SW480 (cell line): ENCODE measurements at places on chromosomes 4 and X.

DNA sequence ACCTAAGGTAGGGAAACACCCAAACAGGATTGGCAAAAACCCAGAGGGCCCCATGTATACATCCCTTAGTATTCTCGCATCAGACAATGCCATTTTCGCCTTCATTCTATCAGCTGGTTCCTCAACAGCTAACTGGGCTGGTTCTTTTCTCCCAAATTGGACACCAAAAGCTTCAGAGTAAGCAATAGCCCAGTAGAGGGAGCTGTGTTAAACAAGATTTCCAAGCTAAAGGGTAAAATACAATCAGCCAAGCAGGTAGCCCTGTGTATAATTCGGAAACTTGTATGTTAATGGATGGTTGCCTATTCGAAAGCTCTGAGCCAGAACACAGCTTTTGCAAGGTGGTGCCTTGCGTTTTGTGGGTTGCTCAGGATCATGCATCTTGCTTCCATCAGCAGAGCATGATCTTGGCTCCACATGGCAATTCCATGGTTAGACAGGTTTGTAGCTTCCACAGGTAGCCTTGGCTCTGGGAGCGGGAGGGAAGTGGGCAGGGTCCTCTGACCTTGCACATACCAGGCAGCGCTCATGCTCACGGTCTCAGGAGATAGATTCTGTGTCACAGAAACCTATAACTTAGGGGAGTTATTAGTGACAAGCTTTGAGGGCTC, 115.2 kb upstream of the LNX1 start:
- peak; percentile 42 for DNase-seq

DNA sequence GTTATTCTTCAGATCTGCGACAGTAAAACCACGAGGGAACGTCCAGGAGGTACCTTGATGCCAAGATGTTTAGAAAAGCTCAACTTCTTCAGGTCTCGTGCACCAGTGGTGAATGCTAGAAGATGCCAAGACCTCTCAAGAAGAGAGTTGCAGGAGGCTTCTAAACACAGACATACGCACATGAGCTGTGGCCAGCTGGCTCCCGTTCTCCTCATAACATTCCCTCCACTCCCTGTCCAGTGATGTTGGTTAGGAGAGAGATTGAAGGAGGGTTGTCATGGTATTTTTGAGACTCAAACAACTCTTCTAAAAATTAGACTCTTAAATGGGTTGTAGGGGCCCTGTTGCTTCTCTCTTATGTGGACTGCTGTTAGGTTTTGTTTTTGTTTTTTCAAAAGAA, 184.3 kb downstream of the QDPR start:
- no peak for DNase-seq

GRCh38 chrX:11929476-11929875, 171.4 kb downstream of the MSL3 start:
- DNase-seq, result peak; percentile 1

GRCh38 chrX:19745077-19745476, 142.3 kb downstream of the SH3KBP1 start:
- DNase-seq, result no peak

GRCh38 chr4:73690051-73690738, 50.2 kb upstream of the CXCL8 start:
- DNase-seq, result no peak

GRCh38 chr4:17758485-17758884, 22.9 kb downstream of the FAM184B start:
- DNase-seq, result no peak

DNA sequence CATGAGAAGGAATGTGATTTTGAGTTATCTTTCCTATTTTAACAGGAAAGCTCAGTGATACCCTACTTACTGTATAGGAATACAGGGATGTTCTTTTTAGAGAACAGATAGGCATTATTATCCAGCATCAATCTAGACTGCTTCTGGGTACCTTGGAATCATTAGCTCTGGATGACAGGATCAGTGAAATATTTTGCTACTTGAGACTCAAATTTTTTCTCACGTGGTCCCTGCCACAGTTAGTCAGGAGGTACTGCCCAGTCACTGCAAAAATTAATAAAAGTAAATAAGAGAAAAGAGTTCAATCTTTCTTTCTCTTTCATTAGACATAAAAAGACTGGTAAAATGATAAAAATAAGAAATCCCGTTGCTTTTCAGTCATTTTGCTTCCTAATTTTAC, 5.5 kb downstream of the ZNF827 start:
- no peak for DNase-seq
